Activated B cell treated with CpG ODN at 0.5 μM for 24 hours (primary cell): ENCODE measurements at places on chromosomes 4 and X. TPM values are rescaled to one million over a fixed set of nuclear protein-coding genes. Genes with fewer than 3 reads are reported as not detected.

Gene GNL3L
- total RNA-seq = 67.1 and 70.5 TPM in 2 replicates

Gene POU3F4
- not detected in 2 replicates for total RNA-seq

Gene FAM53A
- total RNA-seq = 0.81 and 1.2 TPM in 2 replicates

Gene SASH3
- total RNA-seq = 209 TPM in 2 replicates

Gene TASL
- 27.0 and 27.7 TPM in 2 replicates for total RNA-seq

Gene ZNF280C
- 6.9 and 9.1 TPM in 2 replicates for total RNA-seq

Gene ESX1
- total RNA-seq = not detected in 2 replicates

Gene SMC1A
- 75.8 and 84.0 TPM in 2 replicates for total RNA-seq

Gene MOB1B
- total RNA-seq = 22.2 and 23.4 TPM in 2 replicates

Gene SOWAHD
- 9.7 and 9.9 TPM in 2 replicates for total RNA-seq

Gene TMPRSS11B
- not detected in 2 replicates for total RNA-seq

Gene SPINK2
- 1.2 TPM in 1 of 2 replicates, not detected in the other for total RNA-seq

Gene GAGE2A
- not detected in 2 replicates for total RNA-seq

Gene SLC26A1
- 0.15 TPM in 1 of 2 replicates, not detected in the other for total RNA-seq

Gene TECRL
- not detected in 2 replicates for total RNA-seq

DNA sequence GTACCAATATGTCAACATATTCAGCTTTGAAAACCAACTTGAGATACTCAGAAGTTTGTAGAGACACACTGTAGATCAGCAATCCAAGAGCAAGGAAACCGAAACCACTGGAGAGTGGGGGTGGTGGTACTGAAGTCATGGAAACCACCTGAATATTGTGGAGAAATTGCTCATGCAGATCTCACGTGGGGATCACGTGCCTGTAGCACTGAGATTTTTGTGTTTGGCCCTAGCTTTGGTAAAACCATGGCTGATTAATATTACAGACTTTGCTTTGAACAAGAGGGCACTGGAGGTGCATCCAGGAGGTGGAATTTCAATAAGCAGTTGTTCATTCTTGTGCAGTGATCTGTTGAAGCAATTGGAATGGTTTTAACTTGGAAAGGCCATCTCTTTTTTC lies 47.2 kb downstream of the GBA3 start:
- H3K36me3 ChIP-seq = no peaks in the 10 kb centered on the region
- H3K4me1 ChIP-seq = no peaks in the 10 kb centered on the region
- H3K4me3 ChIP-seq = no peak overlapping the region
- DNase-seq = no peak
- no peaks in the 10 kb centered on the region for H3K27me3 ChIP-seq
- no peak overlapping the region for H3K27ac ChIP-seq

DNA sequence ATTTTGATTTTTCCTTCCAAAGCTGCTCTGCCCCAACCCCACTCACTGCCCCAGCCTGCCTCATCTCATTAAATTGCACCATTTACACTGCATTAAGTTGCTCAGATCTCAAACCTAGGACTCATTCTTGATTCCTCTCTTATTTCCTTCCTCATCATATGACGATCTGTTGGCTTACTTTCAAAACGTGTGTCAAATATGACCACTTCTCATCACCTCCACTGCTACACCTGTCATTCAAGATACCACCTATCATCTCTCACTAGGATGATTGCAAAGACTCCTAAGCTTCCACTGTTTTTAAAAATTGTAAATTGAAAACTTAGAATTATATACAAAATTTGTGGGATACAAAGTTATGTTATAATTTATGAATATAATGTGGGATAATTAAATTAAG lies 147.1 kb downstream of the DCK start:
- no peak overlapping the region for H3K27ac ChIP-seq
- no peak overlapping the region for H3K4me3 ChIP-seq
- no peak for DNase-seq
- H3K27me3 ChIP-seq = no peaks in the 10 kb centered on the region

- no peak overlapping the region for H3K4me3 ChIP-seq
- no peaks in the 10 kb centered on the region for H3K4me1 ChIP-seq
- H3K36me3 ChIP-seq = no peaks in the 10 kb centered on the region
- peaks cover 26% of the 10 kb centered on the region for H3K27me3 ChIP-seq
- no peak for DNase-seq
Measured at GRCh38 chr4:183848805-183849204, 56.3 kb upstream of the STOX2 start.

- no peak overlapping the region for H3K4me3 ChIP-seq
- no peak for DNase-seq
- H3K27me3 ChIP-seq = no peaks in the 10 kb centered on the region
- no peaks in the 10 kb centered on the region for H3K36me3 ChIP-seq
Measured at GRCh38 chr4:4603592-4603991, 61.7 kb upstream of the STX18 start.

DNA sequence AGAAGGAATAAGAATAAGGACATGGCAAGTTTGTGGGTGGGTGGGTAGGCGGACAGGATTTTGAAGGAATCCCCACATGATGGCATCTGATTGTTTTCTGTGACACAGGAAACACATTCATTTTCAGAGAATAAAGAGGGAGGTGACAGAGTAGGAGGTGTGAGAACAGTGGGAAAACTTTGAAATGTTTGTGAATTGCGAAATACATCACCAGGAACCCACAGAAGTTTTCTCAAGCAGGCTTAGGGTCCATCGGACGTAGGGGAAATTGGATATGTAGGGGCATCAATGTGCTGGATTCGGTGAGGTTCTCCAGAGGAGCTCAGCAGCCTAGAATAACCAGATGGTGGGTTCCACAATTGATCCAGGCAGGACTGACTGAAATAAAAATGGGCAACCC lies 171.6 kb downstream of the GLRA2 start:
- DNase-seq = no peak
- H3K36me3 ChIP-seq = no peaks in the 10 kb centered on the region
- no peaks in the 10 kb centered on the region for H3K4me1 ChIP-seq
- no peak overlapping the region for H3K27ac ChIP-seq

DNA sequence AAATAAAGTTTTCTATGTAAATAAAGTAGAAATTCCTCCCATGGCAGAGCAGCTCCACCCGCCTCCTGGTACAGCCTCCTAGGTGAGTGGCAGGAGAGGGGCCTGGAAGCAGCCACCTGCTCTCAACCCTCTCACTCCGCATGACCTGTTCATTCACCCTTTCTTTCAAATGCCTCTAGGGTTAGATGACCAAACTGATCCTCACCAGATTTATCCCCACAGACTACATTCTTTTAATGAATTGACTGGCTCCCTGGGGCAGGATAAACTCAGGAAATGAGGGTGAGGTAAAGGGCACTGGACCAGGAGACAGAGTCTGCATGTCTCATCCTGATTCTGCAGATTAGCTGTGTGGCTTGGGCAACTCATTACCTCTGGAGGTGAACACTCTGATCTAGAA lies 32.6 kb upstream of the NKX6-1 start:
- peaks cover 5% of the 10 kb centered on the region for H3K27me3 ChIP-seq
- H3K4me1 ChIP-seq = no peaks in the 10 kb centered on the region
- no peak for DNase-seq
- H3K4me3 ChIP-seq = no peak overlapping the region
- no peaks in the 10 kb centered on the region for H3K36me3 ChIP-seq

- H3K27me3 ChIP-seq = no peaks in the 10 kb centered on the region
- DNase-seq = no peak
- peak overlapping the region; percentile 95 for H3K4me3 ChIP-seq
- H3K27ac ChIP-seq = peak overlapping the region; percentile 93
Measured at GRCh38 chr4:83009529-83009928, 1.1 kb downstream of the LIN54 start.

- peaks cover 5% of the 10 kb centered on the region for H3K4me1 ChIP-seq
- no peak for DNase-seq
- H3K27ac ChIP-seq = no peak overlapping the region
- no peak overlapping the region for H3K4me3 ChIP-seq
- peaks cover 2% of the 10 kb centered on the region for H3K27me3 ChIP-seq
- H3K36me3 ChIP-seq = no peaks in the 10 kb centered on the region
Measured at GRCh38 chr4:75995727-75996126, 5.0 kb upstream of the SDAD1 start.

DNA sequence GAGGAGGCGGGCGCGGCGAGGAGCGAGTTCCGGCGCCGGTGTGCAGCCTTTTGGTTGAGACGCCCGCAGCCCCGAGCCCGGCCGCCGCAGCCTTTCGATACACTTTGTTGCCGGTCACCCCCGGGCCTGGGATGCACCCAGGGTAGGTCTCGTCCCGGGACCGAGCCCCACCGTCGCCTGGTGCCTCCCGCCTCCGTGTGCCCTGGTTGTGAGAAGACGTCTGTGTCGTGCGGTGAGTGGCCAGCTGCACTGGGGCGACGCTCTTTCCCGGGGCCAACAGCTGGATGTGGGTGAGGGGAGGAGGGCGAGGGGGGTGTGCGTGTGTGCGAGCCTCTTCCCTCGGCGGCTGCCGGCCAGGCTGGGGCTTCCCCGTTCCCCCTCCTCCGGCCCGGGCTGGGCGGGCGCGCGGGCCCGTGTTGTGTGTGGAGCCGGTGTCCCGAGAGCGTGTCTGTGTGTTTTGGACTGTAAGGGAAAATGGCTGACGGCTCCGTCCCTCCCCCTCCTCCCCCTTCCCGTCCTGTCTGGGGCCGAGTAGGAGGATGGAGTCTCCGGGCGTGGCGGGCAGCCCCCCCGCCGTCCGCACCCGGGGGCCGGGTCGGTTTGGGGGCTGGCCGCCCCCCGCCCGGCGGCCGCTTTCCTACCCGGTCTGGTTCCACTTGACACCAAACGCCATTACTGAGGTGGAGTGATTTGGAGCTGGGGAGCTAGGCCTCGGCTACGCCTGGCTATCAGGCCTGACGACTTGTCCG lies 807 bp downstream of the USP9X start:
- H3K27me3 ChIP-seq = no peaks in the 10 kb centered on the region
- H3K36me3 ChIP-seq = peaks cover 10% of the 10 kb centered on the region
- H3K4me1 ChIP-seq = peaks cover 52% of the 10 kb centered on the region
- peak; percentile 33 for DNase-seq
- H3K4me3 ChIP-seq = peak overlapping the region; percentile 90

GRCh38 chr4:34939073-34939472 lies 1305.2 kb downstream of the ARAP2 start:
- no peaks in the 10 kb centered on the region for H3K27me3 ChIP-seq
- no peaks in the 10 kb centered on the region for H3K36me3 ChIP-seq
- no peaks in the 10 kb centered on the region for H3K4me1 ChIP-seq
- no peak for DNase-seq
- no peak overlapping the region for H3K4me3 ChIP-seq

DNA sequence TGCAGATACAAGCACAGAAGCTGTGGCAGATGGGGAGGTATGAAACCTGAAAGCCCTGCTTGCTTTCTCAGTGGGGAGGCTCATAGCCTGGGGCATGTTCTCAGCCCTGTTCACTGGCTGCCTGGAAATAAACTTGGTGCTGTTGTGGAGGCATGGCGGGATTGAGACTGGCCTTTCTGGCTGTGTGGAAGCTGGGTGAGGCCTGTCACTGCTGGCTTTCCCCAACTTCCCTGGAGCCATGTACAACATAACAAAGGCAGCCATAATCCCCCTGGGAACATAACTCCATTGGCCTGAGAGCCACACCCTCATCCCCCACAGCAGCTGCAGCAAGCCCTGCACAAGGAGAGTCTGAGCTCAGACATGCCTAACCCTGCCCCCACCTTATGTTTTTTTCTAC lies 237.7 kb upstream of the TLL1 start:
- no peaks in the 10 kb centered on the region for H3K36me3 ChIP-seq
- no peaks in the 10 kb centered on the region for H3K27me3 ChIP-seq
- H3K4me1 ChIP-seq = no peaks in the 10 kb centered on the region

GRCh38 chrX:16999275-16999674 lies 52.8 kb downstream of the REPS2 start:
- H3K4me3 ChIP-seq = no peak overlapping the region
- H3K27me3 ChIP-seq = no peaks in the 10 kb centered on the region
- peaks cover 5% of the 10 kb centered on the region for H3K4me1 ChIP-seq
- H3K27ac ChIP-seq = no peak overlapping the region

DNA sequence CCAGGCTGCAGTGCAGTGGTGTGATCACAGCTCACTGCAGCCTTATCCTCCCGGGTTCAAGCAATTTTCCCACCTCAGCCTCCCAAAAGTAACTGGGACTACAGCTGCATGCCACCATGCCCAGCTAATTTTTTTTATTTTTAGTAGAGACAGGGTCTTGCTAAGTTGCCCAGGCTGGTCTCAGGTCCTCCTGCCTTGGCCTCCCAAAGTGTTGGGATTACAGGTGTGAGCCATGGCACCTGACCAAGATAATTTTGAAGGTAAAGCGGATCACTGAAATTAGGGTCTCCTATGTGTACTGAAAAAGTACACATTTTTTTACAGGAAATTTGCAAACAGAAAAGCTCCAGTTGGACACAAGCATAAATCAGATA lies 4.8 kb downstream of the SAT1 start:
- H3K4me1 ChIP-seq = peaks cover 22% of the 10 kb centered on the region
- no peak overlapping the region for H3K4me3 ChIP-seq
- no peaks in the 10 kb centered on the region for H3K27me3 ChIP-seq
- peaks cover 34% of the 10 kb centered on the region for H3K36me3 ChIP-seq
- DNase-seq = no peak

- peak overlapping the region; percentile 68 for H3K27ac ChIP-seq
- peak overlapping the region; percentile 91 for H3K4me3 ChIP-seq
- H3K27me3 ChIP-seq = peaks cover 13% of the 10 kb centered on the region
- peak; percentile 22 for DNase-seq
- H3K4me1 ChIP-seq = peaks cover 26% of the 10 kb centered on the region
Measured at GRCh38 chr4:123505095-123506010, 108.8 kb downstream of the SPRY1 start.

- no peak for DNase-seq
- H3K27ac ChIP-seq = no peak overlapping the region
- no peaks in the 10 kb centered on the region for H3K27me3 ChIP-seq
- H3K4me1 ChIP-seq = no peaks in the 10 kb centered on the region
- no peaks in the 10 kb centered on the region for H3K36me3 ChIP-seq
- H3K4me3 ChIP-seq = no peak overlapping the region
Measured at GRCh38 chr4:124322234-124323065, 390.1 kb downstream of the ANKRD50 start.

DNA sequence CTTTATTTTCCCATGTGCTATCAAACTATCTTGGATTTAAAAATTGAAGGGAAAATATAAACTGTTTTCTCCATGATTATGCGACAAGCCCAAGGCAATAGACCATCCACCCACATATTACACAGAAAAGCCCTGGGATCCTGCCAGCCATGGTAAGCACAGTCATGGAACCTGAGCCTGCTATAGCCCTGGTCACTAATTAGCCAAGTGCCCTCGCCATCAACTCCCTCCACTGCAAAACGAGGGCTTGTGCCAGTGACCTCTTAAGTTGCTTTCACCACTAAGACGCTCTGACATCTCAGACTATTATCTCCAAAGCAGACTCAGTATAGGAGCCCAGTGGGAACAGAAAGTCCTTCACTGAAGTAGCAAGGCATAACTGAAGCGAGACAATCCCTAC lies 69.2 kb downstream of the NLGN4X start:
- no peaks in the 10 kb centered on the region for H3K4me1 ChIP-seq
- no peak overlapping the region for H3K27ac ChIP-seq
- DNase-seq = no peak
- H3K4me3 ChIP-seq = no peak overlapping the region

DNA sequence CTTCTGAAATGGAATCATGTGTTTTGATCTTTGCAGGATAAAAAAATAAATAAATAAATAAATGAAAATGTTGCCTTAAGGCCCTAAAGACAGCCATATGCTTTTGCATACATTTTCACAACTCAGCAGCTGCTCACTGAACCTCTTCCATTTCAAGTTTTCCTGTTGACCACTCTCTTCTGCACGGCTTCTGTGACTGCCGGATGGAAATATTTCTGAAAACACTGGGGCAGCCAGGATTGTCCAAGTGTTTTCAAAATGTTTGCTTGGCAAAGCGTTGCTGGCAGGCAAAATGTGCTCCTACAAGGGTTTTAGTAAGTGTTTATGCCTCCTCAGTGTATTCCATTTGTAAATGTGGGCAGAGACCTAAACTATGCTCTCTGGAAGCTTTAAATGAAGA lies 208.1 kb upstream of the IL1RAPL1 start:
- H3K4me1 ChIP-seq = no peaks in the 10 kb centered on the region
- H3K27me3 ChIP-seq = no peaks in the 10 kb centered on the region
- no peaks in the 10 kb centered on the region for H3K36me3 ChIP-seq
- no peak overlapping the region for H3K4me3 ChIP-seq
- no peak for DNase-seq
- H3K27ac ChIP-seq = no peak overlapping the region
